ENCODE measurements at places on chromosomes 1 and 21. TPM values are rescaled to one million over a fixed set of nuclear protein-coding genes. Genes with fewer than 3 reads are reported as not detected.

DNA sequence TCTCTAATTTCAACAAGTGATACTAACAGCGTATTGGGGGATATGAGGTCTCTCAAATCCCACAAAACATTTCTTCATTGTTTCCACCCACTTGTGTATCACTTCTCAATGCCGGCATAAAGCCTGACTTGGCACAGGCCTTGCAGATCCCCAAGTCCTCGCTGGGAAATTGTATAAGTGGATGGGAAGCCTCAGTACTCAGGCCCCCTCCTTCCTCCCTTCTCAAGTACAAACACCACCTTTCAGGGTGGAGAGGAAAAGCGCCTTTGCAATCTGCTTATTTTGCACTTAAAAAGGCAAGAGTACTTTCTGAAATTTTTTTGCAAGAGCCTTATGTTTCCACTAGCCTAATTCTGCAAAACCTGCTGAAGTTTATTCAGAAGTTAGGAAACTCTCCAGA, 25.8 kb upstream of the KLHDC8A start:
- DNase-seq, result peak; percentile 33
- H3K4me1 ChIP-seq, result peaks cover 7% of the 10 kb centered on the region
- H3K4me3 ChIP-seq, result no peak overlapping the region
- H3K36me3 ChIP-seq, result no peaks in the 10 kb centered on the region
- no peak overlapping the region for H3K27ac ChIP-seq
- no peaks in the 10 kb centered on the region for H3K27me3 ChIP-seq

DNA sequence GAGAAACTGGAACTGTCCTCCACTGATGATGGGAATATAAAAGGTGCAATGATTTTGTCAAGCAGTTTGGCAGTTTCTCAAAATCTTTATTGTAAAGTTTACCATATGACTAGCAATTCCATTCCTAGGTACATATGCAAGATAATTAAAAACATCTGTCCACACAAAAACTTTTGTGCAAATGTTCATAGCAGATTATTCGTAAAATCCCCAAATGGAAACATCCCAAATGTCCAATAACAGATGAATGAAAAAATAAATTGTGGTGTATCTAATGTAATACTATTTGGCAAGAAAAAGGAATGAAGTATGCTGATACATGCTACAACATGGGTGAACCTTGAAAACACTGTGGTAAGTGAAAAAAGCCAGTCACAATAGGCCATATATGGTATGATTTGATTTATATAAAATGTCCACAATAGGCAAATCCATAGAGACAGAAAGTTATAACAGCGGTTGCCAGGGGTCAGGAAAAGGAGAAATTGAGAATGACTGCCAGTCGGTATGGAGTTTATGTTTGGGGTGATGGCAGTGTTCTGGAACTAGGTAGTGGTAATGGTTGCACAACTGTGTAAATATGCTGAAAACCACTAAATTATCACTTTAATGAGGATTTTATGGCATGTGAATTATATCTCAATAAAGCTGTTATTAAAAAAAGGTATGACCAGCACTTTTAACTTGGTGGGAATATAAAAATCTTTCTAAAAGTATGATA, 81.7 kb upstream of the BEND5 start:
- no peaks in the 10 kb centered on the region for H3K27me3 ChIP-seq
- H3K4me1 ChIP-seq, result no peaks in the 10 kb centered on the region
- H3K27ac ChIP-seq, result no peak overlapping the region
- no peaks in the 10 kb centered on the region for H3K36me3 ChIP-seq

DNA sequence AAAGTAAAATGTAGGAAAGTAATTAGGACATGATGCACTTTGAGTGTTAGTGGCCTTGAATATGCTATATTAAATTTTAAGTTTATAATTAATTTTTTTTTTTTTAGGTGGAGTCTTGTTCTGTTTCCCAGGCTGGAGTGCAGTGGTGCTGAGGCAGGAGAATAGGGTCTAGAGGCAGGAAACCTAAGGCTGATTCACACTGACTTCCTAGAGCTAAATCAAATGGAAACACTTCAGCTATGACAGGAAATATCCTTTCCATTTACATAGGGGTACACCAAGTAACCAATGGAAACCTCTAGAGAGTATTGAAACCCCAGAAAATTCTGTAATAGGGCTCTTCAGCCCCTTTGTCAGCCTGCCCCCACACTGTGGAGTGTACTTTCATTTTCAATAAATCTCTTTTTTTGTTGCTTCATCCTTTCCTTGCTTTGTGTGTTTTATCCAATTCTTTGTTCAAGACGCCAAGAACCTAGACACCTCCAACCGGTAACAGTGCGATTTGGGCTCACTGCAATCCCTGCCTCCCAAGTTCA, 17.9 kb upstream of the THRAP3 start:
- DNase-seq, result no peak
- H3K36me3 ChIP-seq, result no peaks in the 10 kb centered on the region
- no peak overlapping the region for H3K4me3 ChIP-seq
- H3K4me1 ChIP-seq, result no peaks in the 10 kb centered on the region
- H3K27ac ChIP-seq, result no peak overlapping the region

Gene SPTA1
- total RNA-seq, result not detected

GRCh38 chr1:151509350-151510019, 1.7 kb upstream of the CGN start:
- peak overlapping the region; percentile 91 for H3K4me3 ChIP-seq
- DNase-seq, result no peak
- H3K27ac ChIP-seq, result peak overlapping the region; percentile 99
- no peaks in the 10 kb centered on the region for H3K36me3 ChIP-seq
- H3K27me3 ChIP-seq, result no peaks in the 10 kb centered on the region
- H3K4me1 ChIP-seq, result peaks cover 30% of the 10 kb centered on the region

Gene EBNA1BP2
- total RNA-seq, result 130 TPM

Gene VSIG8
- not detected for total RNA-seq

- no peak for DNase-seq
- H3K4me3 ChIP-seq, result no peak overlapping the region
- peaks cover 3% of the 10 kb centered on the region for H3K4me1 ChIP-seq
Measured at GRCh38 chr1:154750681-154751665, 119.1 kb downstream of the KCNN3 start.

Gene APCS
- not detected for total RNA-seq

DNA sequence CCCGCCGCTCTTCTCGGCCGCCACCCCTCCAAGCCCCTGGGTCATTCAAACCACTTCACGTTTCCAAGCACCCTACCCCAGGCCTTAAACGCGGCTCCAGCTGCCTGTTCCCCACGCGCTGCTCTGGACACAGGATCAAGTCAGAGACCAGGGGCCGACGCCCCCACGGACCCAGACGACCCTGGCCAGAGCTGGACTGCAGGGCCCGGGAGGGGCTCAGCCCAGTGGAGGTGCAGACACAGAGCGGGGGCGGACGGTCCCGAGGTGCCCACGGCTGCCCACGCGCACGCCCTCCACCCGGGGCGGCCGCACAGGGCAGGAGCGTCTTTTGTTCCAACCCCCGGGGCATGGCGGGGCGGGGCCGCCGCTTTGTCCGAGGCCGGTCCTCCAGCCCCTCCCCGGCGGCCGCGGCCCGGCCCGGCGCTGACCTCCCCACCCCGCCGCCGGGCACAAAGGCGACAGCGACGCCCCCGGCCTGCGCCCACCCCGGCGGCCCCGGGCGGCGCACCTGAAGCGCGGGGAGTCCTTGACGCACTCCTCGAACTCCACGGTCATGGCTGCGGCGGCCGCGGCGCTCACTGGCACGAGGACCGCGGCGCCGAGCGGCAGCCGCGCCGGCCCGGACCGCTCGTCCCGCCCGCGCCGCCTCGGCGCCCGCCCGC, 338 bp downstream of the ACAP3 start:
- no peaks in the 10 kb centered on the region for H3K36me3 ChIP-seq
- no peak for DNase-seq
- H3K27ac ChIP-seq, result no peak overlapping the region
- peaks cover 7% of the 10 kb centered on the region for H3K4me1 ChIP-seq
- H3K4me3 ChIP-seq, result peak overlapping the region; percentile 90
- H3K27me3 ChIP-seq, result no peaks in the 10 kb centered on the region

DNA sequence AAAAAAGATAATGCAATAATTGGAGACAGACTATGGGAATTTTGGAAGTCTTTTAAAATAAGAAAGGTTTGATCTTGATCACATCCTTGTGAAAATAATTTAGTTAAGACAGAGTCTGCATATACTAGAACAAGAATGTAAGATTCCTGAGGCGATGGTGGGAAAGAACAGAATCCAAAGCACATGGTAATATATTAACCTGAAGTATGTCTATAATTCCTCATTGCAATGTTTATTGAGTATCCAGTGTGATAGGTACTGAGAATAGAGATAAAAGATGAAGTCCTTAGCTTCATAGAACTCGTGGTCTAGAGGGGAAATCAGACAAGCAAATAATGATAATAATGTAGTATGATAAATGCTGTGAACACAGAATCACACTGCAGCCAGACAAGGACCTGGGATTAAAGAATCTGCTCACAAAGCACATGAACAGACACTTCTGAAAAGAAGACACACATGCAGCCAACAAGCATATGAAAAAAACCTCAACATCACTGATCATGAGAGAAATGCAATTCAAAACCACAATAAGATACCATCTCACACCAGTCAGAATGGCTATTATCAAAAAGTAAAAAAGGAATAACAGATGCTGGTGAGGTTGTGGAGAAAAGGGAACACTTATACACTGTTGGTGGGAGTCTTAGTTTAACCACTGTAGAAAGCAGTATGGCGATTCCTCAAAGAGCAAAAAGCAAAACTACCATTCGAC, 6.9 kb upstream of the ANGPTL3 start:
- no peaks in the 10 kb centered on the region for H3K36me3 ChIP-seq
- no peak overlapping the region for H3K4me3 ChIP-seq
- no peak for DNase-seq
- H3K27ac ChIP-seq, result no peak overlapping the region

DNA sequence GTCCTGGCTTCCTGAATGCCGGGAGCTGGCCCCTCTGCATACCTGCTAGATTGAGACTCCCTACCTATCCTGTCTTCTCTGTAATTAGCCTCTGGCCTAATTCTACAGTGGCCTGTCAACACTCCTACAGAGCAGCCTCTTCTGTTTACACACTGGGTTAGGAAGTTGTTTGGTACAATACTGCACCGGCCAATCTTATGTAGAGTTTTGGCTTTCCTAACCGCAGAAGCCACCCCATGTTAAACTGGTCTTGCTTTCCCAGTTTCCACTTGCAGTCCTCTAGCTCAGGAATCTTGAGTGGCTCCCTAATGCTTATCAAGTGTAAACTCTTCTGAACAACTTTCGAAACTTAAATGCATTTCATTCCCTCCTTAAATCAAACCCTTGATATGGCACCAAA, 42.8 kb downstream of the DPH5 start:
- no peak overlapping the region for H3K4me3 ChIP-seq
- no peaks in the 10 kb centered on the region for H3K27me3 ChIP-seq
- H3K27ac ChIP-seq, result peak overlapping the region; percentile 27
- no peak for DNase-seq

DNA sequence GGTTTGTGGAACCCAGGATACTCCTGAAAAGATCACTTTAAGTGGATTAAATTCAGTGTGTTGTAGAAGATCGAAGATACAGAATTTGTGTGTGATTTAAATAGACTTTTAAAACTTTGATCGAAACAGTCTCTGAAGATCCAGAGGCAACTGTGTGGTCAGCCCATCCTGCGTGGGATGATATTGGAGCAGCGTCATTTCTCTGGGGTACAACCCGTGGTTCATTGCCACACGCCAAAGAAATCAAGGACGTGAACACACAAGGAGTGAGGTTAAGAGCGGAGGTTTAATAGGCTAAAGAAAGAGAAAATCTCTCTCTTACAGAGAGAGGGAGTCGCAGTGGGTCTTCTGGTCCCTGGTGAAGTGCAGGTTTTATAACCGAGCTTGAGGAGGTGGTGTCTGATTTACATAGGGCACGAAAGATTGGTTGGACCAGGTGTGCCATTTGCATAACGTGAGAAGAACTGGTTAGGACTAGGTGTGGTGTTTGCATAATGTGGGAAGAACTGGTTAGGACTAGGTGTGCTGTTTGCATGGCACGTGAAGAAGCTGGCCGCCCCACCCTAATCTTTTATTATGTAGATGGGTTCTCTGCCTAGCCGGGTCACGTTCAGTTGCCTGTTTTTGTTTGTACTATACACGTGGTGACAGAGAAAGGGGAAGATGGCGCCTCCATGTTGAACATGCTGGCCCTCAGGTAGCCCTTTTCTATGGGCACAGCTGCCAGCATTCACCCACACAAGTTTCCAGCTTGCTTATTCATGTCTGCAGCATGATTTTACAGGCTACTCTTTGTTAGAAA, 82.3 kb downstream of the ADSS2 start:
- peak overlapping the region; percentile 41 for H3K27ac ChIP-seq
- no peaks in the 10 kb centered on the region for H3K36me3 ChIP-seq
- no peaks in the 10 kb centered on the region for H3K4me1 ChIP-seq

DNA sequence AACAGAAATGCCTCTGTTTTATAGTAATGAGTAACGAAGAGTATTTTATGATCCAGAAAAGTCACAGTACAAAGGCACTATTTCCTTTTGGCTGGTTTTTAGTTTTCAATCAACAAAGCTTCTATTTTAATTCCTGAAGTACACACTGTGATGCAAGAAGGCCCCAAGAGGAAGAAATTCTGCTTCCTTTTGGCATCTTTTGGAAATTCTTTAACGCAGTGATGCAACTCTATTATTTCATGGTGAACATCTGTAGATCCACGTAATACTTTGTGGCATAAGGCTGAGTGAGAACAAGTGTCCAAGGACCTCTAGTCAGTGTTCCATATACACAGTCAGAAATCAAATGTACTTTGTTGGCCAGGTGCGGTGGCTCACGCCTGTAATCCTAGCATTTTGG, 137.5 kb downstream of the TGFB2 start:
- no peak overlapping the region for H3K27ac ChIP-seq
- no peak for DNase-seq
- no peak overlapping the region for H3K4me3 ChIP-seq
- no peaks in the 10 kb centered on the region for H3K4me1 ChIP-seq
- no peaks in the 10 kb centered on the region for H3K36me3 ChIP-seq

GRCh38 chr1:41286486-41286885, 44.4 kb upstream of the SCMH1 start:
- H3K4me3 ChIP-seq, result no peak overlapping the region
- H3K36me3 ChIP-seq, result no peaks in the 10 kb centered on the region
- peak; percentile 92 for DNase-seq

GRCh38 chr1:16155537-16156410, at the start of gene EPHA2:
EPHA2 (minus strand) TSS chr1:16156069; CDS start chr1:16155932, 137 bp downstream.
- 0 out of 2 replicates have a peak within 1 kb of the TSS, but pooled peaks have one; percentile 55 for H3K27ac ChIP-seq
- H3K4me3 ChIP-seq, result peak within 1 kb of the TSS; percentile 92
- no peaks in the 10 kb centered on the region for H3K36me3 ChIP-seq
- peak; percentile 98 for DNase-seq

DNA sequence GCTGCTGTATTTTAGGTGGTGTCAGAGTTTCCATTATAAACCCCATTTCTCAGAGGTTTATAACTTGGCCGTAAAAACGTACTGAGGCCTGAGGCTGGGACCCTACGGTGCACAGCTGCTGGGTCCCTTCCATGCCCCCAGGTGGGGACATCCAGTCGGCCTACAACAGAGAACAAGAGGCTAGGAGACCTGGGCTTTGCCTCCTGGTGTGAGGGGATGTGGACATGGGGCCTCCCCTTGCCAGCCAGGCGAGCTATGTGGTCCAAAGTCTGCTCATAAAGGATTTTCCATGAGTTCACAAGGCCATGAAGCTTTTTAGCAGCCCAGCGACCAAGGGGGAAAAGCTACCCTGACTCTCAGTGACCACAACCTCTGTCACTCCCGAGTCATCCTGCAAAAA, 261.5 kb upstream of the VAMP3 start:
- no peak overlapping the region for H3K4me3 ChIP-seq
- H3K4me1 ChIP-seq, result no peaks in the 10 kb centered on the region
- H3K27me3 ChIP-seq, result no peaks in the 10 kb centered on the region
- DNase-seq, result no peak
- no peaks in the 10 kb centered on the region for H3K36me3 ChIP-seq
